Ascending aorta (tissue), 2 donors: ENCODE measurements at places on chromosomes 3 and 15.

DNA sequence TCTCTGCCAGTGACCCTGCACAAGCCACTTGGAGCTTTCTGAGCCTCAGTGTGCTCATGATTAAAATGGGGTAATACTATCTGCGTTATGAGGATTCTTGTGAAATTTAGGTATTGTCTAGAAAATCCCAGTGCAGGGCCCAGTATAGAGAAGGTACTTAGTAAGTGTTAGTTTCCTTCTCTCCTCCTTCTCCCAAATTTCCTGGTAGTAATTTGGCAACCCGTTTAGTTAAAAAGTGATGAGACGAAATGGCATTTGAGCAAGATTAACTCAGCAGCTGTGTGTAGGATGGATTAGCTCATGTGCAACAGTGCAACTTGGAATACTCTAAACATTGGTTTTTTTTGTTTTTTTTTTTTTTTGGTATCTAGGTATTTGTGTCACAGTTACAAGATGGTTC, 84.6 kb downstream of the SLCO3A1 start:
- no peak for DNase-seq

DNA sequence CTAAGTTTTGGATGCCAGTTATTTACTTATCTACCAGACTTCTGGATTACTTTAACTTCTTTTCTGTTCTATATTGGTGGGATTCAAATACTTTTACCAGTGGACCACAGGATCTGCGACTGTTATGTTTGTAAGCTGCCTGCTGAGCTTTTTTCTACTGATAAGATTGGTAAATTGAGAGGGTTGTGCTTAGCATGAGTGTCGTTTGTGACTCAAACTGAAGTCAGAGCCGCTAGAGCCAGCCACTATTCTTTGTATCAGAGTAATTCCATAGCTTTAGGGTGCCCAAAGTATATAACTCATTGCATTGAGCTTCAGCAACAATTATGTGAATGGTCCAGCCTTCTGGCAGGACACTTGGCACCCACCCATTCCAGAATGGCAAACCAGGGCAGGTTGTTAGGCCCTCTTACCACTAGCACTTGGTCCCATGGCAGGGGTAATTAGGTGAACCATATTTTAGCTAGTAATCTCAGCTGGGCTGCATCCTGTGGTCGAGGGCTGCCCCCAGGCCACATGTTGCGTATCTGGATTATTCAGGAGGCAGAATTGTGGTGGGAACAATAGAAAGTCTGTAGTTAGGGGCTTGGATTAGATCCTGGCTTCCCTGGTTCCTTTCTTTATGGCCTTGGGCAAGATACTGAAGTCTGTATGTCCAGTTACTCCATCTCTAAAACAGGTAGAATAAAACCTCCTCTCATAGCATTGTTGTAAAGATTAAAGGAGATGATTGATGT, 6.0 kb downstream of the PLCL2 start:
- DNase-seq, result no peak

- peak; percentile 59 for DNase-seq
Measured at GRCh38 chr3:126056681-126057500, 27.0 kb downstream of the SLC41A3 start.

DNA sequence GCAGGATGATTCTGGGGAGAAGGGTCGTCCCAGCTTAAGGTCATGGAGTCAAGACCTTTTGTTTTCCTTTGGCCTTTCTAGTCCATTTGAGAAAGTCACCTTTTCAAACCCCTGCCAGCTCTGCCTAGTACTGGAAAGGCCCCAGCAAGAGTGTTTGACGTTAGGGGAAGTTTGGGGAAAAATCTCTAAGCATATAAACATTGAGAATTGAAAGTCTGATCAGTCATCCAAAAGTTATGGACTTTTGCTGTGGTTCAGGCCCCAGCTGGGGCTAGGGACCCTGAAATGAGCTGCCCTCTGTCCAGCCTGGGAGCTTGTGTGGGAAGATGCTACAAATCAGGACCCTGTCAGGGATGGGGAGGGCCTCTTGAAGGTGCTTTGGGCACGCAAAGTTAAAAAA, 21.6 kb downstream of the SLC6A6 start:
- DNase-seq, result no peak

GRCh38 chr15:39998511-39999077, 40.4 kb downstream of the SRP14 start:
- no peak for DNase-seq

- no peak for DNase-seq
Measured at GRCh38 chr3:128506754-128507153, 13.8 kb upstream of the GATA2 start.

GRCh38 chr3:33170531-33170930, 48.1 kb downstream of the SUSD5 start:
- DNase-seq, result no peak

DNA sequence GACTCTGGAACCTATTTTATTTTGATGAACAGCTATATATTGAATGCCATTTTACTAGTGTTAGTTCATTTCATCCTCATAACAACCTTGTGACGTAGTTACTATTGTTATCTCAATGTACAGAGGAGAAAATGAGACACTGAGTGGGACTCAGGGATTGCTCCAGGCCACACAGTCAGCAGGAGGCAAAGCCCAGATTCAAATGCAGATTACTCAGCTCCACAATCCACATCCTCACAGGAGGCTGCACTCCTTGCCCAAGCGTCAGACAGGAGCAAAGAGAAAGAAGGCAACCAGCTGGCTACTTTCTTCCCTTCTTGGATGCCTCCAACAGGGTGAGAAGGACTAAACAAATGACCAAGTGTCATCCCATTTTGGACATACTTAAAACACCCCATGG, 92.0 kb upstream of the CCDC54 start:
- DNase-seq, result no peak

GRCh38 chr3:80696280-80696679, 928.5 kb upstream of the ROBO1 start:
- no peak for DNase-seq

DNA sequence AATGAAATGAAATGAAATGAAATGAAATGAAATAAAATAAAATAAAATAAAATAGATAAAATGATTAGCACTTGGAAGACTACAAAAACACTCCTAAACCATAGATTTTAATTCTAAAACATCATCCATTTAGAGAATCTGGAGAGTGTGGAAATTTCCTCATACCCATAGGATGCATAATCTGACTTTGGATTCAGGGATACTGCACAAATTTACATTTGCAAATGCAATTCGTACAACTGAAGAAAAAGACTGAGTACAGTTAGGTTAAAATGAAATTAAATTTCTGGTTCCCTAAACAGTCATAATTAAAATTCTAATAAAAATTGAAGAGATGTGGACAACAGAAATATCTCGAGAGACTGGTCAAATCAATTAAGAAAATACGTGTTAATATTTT, 122.9 kb downstream of the TMCC1 start:
- DNase-seq, result no peak

- DNase-seq, result no peak
Measured at GRCh38 chr3:184748219-184749135, 36.6 kb upstream of the MAGEF1 start.

DNA sequence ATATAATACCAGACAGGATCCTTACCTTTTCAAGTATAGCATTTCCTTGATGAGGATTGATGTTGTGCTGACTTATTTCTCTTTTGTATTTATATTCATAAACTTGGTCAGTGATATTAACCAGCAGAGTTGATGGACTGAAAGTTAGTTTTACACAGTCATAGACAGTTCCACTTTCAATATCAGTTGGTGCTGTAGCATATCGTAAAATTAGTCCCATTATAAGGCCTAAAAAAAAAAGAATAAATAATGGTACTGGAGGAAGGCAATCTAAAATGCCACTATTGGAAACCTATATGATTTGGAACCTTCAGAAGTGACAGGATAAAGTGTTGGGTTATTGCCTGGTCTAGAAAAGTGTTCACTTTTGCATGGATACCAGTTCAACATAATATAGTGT, 16.3 kb downstream of the SLC9A9 start:
- DNase-seq, result no peak

- no peak for DNase-seq
Measured at GRCh38 chr15:31230630-31231485, 95.8 kb upstream of the KLF13 start.

DNA sequence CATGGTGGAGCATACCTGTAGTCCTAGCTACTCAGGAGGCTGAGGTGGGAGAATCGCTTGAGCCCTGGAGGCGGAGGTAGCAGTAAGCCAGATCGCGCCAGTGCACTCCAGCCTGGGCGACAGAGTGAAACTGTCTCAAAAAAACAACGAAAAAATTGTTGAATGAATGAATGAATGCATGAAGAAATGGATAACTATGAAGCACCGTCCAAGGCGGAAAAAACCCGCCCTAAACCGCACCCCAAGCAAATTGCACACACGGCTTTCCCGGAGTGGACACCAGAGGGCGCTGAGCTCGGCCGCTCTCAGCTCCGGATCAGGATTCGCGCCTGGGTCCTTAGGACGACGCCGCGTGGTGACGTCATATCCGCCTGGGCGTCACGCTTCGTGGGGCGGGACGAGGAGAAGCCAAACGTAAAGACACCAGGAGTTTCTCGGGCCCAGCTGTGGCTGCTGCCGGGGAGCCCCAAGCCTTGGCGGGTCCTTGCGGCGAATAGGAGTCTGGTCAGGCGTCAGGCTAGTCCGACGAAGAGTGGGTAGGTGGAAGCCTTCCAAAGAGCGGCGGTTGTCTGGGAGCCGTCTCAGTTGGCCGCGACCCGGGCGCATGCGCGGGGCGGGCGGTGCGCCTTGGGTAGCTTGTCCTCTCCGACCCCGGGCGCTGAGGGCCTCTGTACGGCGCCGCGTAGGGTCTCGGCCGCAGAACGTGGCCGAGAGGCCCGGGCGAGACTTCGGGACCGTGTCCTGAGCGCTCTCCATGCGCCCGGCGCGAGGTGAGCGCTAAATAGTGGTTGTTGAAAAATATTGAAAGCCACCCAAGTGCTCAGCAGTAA, at the start of the genes HTD2 and RPP14:
Gene HTD2, plus strand, starts transcription at position 639 of the 830 bp plus-strand sequence. CDS start 11,094 bp downstream, outside the sequence.
Gene RPP14, plus strand, starts transcription at position 364 of the 830 bp plus-strand sequence. CDS start 4,085 bp downstream, outside the sequence.
- peak; percentile 90 for DNase-seq

DNA sequence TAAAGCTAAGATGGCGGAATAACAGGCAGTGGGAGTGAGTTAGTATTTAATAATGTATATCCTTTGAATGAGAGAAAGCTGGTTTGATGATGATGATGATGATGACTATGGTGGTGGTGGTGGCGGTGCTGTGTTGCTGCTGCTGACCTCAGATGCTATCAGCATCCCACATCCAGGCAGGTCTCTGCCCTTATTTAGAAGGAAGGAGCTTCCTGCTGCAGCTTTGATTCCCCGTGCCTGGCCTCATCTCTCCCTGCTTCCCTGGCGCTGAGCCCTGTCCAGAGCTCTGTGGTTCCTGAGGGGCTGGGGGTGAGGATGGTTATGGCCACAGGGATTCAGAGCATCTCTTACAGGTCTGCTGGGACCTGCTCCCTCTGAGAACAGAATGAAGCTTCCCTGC, 73.1 kb downstream of the RAB11A start:
- no peak for DNase-seq

- DNase-seq, result no peak
Measured at GRCh38 chr15:85956532-85957275, 123.0 kb upstream of the AGBL1 start.

- DNase-seq, result no peak
Measured at GRCh38 chr15:42279234-42279723, 6.0 kb upstream of the TMEM87A start.

GRCh38 chr3:69226071-69226470, 103.7 kb upstream of the LMOD3 start:
- DNase-seq, result no peak

DNA sequence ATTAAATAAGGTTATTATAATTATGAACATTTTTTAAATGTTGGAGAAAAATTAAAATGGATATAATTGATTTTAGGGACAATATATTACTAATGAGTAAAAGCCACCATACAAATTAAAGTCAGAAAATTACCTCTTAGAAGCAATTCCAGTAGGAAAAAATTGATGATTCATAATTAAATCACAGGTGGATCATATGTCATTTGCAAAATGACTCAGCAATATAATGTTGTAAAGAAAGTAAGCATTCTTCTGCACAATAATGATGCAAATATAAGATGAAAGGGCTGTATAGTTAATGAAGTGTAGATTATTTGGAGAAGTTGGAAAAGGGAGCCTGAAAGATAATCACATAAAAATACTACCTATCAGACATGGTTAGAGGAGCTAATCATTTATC, 25.8 kb downstream of the ZPLD1 start:
- DNase-seq, result no peak

DNA sequence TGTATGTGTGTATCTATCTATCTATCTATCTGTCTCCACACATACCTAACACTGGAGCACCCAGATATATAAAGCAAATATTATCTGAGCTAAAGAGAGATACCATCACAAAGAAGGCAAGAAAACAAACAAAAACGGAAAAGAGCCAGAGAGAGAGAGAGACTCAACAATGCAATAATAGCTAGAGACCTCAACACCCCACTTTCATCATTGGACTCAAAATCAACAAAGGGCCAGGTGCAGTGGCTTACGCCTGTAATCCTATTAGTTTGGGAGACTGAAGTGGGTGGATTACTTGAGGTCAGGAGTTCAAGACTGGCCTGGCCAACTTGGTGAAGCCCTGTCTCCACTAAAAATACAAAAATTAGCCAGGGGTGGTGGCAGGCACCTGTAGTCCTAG, 23.4 kb downstream of the NCBP2 start:
- DNase-seq, result no peak

DNA sequence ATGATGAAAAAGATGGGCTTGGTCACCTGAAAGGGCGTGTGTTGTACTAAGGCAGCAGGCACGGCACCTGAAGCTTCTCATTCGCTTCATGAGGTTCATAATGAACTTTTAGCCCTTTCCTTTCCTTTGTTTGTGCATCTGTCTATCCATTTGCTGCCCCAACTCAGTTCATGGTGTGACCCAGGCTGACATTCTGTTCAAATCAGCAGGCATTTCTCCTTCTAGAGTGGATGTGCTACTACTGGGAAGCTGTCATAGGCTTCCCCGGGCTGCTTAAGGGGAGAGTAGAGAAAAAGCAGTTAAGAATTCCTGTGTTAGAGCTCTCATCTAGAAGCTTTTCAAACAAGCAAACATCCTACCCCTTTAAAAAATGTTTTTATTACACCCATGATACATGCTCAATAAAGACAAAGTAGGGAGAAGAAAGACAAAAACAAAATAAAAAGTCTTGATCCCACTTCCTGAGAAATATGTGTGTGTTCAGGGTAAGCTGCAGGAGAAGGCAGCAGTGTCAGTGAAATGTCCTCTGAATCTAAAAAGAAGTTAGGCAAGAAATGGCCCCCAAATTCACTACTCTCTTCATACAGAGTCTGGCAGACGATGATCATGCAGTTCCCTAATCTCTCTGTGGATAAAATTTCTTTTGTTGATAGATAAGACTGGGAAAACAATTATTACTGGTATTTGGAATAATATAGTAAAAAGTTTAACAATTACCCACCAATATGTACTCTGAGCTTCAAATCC, 136.9 kb upstream of the PFN2 start:
- no peak for DNase-seq
